Stimulated activated CD8-positive, alpha-beta memory T cell treated with anti-CD3 and anti-CD28 coated beads, Interleukin-7, amount 100 ng/mL, for 4 hours (primary cell): ENCODE measurements at places on chromosomes 5 and 9.

GRCh38 chr5:169094586-169095409 lies 206.1 kb downstream of the SLIT3 start:
- DNase-seq: no peak

GRCh38 chr9:118751077-118751847 lies 618.0 kb downstream of the BRINP1 start:
- no peak for DNase-seq

DNA sequence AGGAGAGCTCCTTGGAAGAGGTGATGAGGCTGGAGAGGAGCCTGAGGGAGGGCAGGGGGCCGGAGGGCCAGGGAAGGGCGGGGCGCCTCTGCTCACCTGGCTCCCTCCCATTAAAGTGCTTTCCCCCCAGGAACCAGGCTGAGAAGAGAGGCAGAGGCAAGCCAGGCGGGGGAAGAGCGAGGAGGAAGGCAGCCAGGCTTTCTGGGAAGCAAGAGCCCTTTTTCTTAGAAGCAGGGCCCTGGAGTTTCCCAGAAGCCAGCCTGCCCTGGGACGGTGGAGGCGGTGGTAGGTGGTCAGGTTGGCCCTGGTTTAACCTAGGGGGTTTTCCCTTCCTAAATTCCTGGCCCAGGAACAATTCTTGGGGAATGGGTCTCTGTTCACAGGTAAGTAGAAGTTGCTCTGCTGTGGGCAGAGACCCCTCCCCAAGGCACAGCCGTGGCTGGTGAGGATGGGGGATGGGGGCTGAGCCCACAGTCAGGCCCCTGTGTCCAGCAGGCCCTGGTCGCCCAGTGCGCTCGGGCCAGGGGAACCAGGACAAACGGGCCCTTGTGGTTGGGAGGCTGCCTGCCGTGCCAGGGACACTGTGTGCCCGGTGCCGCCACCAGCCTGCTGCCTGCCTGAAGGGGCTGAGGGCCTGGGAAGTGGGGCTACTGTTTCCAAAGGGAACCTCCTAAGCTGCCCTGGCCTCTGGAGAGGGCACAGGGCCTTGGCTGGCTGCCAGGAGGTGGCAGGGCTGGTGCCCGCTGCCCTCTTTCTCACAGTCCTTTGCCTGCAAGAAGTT lies 16.6 kb upstream of the RALGDS start:
- DNase-seq: no peak

GRCh38 chr9:91211919-91212318 lies 149.8 kb downstream of the AUH start:
- DNase-seq: no peak
